Stimulated activated CD8-positive, alpha-beta memory T cell treated with anti-CD3 and anti-CD28 coated beads, Interleukin-4, amount 100 ng/mL, for 24 hours (primary cell): ENCODE measurements at places on chromosomes 3 and 15.

DNA sequence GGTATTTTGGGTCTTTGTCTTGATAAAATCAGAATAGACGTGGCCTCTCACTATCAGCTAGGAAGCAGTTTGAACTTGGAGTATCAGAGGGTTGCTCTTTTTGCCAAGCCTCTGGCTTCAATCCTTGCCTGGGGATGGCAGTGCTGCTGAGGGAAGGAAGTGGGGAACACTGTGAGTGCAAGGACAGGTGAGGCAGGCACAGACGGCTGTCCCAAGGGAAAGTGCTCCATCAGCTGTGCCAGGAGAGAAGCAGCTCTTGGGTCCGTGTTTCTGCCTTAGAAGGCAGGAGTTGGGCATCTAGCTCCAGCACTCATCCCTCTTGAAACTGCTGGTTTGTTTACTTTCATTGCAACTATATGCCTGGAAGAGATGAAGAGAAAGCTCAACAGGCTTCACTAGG, 33.2 kb downstream of the PML start:
- no peak for DNase-seq

- DNase-seq: no peak
Observed at GRCh38 chr3:63076357-63076756, 201.1 kb upstream of the CADPS start.

GRCh38 chr15:25408428-25408827, 30.4 kb downstream of the UBE3A start:
- DNase-seq: no peak

DNA sequence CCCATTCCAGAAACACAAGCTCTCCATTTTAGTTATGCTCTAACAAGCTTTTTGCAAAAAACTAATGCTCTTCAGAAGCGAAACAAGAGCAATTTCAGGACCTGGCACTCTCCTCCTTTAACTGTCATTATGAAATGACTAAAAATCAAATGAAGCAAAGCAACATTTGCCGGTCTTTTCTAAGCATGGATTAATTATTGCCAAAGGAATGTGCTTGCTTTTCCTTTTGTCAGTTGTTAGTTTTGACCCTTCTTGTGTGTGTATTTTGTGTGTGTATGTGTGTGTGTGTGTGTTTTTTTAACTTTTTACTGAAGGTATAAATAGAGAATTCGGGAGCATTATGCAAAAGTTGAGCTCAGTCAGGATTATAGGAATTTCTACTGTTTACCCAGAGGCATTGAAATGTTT, 509.1 kb downstream of the TUSC7 start:
- no peak for DNase-seq

- DNase-seq: no peak
Observed at GRCh38 chr3:11385891-11386290, 113.7 kb downstream of the ATG7 start.

GRCh38 chr3:162171970-162172369, 675.4 kb downstream of the OTOL1 start:
- no peak for DNase-seq

DNA sequence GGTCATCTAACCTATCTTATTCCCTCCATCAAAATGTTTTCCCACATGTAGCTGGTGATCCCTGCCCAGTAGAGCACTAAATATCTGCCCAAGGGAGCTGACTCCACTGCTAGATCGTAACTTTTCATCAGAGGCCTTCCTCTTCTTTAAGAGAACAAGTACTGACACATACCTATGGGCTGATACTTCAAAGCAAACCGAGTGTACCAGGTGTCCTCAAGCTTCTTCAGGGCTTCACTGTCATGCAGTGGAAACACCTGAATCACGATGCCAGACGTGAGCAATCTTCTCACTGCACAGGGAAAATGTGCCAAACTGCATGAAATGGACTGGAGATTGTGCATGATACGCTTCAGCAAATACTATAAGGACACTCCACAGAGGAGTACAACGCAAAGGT, 41.6 kb downstream of the ANO10 start:
- DNase-seq: no peak

DNA sequence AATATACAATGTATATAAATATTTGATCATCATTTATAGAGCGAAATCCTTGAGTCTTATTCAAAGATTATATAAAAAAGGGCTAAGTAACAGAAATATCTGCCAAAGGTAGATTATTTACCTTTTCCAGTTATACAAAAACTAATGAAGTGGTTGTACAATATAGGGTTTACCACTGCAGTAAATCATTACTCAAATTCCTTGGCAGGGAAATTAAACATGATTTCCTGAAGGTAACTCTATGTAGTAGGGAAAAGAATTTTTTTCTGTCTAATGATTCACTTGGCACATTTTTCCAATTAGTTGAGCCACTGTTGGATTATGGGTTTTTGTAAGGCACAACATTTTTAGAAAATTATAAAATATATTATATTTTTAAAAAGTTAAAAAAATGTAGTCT, 129.6 kb downstream of the NR2F2 start:
- DNase-seq: no peak

DNA sequence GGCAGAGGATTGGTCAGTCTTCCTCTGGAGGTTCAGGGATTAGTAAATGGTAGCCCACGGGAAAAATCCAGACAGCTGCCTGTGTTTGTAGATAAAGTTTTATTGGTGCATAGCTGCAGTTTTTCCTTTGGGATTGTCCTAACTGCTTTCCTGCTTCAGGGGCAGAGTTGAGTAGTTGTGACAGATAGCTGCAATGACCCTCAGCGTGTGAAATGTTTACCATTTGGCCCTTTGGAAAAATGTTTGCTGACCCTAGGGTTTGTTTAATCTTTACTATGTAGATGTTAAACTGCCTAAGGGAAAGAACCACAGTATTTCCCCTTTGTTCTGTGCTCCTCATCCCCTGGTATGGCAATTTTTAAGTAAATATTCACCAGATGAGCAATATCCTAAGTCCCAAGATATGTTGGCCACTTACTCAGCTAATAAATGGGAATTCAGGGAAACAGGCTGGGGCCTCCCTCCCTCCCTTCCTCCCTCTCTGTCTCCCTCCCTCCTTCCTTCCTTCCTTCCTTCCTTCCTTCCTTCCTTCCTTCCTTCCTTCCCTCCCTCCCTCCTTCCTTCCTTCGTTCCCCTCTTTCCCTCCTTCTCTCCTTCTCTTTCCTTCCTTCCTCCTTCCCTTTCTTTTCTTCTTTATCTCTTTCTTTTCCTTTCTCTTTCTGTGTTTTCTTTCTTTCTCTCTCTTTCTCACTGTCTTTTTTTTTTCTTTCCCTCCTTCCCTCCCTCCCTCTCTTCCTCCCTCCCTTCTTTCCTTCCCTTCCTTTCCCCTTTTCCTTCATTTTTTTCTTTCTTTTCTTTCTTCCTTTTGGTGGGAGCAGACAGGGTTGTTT, 234.6 kb upstream of the BHLHE40 start:
- no peak for DNase-seq

- no peak for DNase-seq
Observed at GRCh38 chr3:53833700-53834099, 12.5 kb downstream of the CHDH start.

DNA sequence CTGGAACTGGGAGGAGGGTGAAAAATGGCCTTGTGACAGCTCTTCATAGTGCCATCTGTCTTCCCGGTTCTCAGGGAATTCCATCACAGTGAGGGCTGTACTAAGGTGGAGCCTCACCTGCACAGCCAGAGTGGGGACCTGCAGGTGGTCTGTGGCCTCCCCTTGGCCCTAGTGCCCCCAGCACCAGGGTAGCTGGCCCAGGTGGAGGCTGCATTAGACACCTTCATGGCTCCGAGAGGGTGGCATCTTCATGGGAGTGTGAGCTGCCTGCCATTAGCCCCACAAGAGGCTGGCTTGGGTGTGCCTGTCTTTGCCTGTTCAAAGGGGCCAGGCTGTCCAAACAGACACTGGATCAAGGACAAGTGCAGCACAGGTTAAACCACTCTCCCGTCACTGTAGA, 95.5 kb upstream of the PRR23E start:
- DNase-seq: no peak

DNA sequence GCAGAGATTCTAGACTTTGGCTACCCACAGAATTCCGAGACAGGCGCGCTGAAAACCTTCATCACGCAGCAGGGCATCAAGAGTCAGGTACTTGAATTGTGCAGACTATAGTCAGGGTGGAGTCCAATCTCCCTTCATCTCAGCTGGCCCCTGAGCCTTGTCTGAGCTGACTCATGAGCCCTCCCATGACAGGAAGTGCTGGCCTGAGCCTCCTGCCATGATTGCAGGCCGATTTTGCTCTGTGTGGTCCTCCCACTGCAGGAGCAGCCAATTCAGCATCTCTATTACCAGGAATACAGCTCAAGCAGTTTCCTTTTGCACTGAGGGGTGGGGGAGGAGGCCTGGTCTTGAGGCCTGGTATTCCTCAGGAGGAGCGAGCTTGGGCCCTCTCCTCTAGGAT, 5.5 kb downstream of the AP2M1 start:
- no peak for DNase-seq

DNA sequence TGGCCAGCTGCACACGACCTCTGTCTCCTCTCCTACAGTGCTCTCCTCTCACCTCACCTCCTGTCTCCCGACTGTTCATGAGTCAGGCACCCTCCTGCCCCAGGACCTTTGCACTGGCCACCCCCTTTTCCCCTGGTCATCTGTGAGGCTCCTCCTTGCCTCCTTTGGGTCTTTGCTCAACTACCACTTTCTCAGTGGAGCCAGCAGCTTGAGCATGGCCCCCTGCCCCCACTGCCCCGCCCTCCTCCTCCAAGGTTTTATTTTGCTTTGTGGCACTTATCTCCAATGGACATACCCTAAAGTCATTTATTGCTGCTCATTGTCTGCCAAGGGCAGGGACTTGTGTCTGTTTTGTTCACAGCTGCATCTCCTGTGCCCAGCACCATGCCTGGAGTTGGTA, 64.3 kb downstream of the MGLL start:
- no peak for DNase-seq

DNA sequence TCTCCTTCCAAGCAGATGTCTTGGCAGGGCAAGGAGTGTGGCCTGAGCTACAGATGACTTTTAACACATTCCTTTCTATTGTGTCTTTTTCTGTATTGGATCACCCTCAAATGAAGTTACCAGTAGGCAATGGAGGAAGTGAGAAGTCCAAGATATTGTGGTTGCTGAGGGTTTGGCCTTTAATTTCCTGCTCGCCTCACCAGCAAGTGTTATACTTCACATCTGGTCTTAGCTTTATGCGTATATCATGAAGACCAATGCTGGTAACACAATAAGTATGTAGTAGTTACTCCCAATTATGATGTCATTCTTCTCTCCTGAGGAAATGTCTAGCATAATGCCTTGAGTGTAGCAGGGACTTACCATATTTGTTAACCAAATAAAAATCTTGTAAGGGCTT, 179.9 kb downstream of the ZIC1 start:
- DNase-seq: no peak

DNA sequence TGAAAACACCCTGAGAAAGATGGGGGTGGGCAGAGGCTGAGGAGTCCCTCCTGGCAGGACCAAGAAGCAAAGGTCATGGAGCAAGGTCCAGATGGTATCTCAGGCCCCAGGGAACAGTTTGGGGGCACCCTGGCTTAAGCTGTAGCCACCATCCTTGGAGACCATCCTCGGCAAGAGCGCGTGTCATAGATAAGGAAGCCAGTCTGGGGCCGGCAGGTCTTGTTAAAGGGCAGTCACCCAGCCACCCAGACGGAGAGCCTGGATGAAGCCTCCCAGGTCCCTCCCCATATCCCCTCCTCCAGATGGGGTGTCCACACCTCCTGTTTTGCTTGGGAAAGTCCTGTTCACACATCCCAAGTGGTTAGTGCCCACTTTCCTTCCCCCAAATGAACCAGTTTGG, 191.1 kb downstream of the KLF13 start:
- no peak for DNase-seq
